ENCODE measurements at places on chromosomes 7 and 10.

DNA sequence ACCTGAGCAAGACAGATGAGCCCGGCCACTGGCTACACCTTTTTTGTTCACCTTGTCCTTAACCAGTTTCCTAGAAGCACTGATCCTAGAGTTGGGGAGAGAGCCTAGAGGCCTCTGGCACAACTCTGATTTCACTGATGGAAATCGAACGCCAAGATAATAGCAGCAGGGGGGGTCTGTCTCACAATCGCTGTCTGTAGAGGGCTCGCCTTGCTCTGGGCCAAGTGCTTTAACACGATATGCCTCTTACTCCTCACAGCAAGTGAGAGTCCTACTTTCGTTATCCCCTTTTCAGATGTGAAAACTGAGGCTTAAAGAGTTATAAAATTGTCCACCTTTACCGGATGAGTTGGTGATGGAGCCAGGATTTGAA is 472 bp downstream of the RASSF4 start:
- no peak for DNase-seq

DNA sequence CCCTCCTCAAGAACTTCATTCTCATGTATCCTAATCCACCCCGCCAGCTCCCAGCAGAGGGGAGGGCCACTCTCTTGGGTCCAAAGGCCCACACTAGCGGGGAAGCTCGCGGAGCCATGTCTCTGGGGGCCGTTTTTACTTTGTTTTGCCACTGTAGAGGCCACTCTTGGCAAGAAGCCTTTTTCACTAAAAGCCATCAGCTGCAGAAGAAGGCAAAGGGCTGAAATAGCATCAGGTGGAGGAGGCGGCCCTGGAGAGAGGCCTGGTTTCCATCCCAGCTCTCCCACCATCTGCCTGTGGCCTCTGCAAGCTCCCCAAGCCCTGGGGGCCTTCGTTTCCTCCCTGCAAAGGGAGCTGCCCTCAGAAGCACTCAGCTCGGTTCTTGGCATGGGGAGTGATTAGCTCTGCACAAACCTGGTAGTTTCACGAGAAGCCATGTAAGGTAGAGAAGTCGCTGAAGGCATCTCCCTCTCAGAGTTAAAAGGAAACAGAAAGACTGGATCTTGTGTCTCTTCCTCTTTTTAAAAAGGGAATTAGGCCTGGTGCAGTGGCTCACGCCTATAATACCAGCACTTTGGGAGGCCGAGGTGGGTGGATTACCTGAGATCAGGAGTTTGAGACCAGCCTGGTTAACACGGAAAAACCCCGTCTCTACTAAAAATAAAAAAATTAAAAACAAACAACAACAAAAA is 70.3 kb downstream of the PARP12 start:
- DNase-seq, result no peak

GRCh38 chr7:4726566-4726965 is 44.5 kb downstream of the FOXK1 start:
- DNase-seq, result no peak

DNA sequence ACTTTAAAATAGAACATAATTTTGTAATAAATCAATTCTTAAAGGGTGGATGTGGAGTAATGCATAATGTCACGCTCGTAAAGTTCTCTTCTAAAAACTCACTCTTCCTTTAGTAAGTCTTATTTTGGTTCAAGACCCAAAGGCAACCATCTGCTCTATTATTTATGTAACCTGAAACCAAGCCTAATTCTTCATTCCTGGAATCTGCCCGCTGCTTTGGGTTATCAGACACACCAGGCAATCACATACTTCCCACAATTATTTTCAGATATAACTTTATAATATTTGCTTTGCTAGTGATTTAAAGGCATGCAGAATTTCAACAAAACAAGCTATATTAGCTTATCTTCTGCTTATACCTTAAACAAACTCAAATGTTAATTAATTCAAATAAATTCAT is 39.0 kb downstream of the RAB11FIP2 start:
- DNase-seq, result no peak

- DNase-seq, result no peak
These were observed 77.5 kb downstream of the GPR26 start for GRCh38 chr10:123743441-123744223.

DNA sequence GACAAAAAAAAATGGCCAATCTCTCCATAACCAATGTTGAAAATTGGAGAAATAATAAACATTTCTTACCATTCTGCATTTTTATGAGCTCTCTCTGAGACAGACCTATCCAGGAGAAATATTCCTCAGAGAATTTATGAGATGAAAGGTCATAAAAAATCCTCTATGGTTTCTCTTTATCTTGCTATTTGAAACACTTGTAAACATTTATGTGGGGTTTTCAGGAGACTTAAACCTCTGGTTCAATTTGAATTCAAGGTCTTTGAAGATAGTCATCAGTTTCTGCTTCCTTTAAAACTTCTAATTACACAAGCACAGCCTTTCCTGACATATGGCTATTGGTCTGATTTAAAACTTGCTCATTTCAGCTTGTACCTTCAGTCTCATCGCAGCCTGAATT is 78.5 kb upstream of the APBB1IP start:
- no peak for DNase-seq

- no peak for DNase-seq
These were observed 106.0 kb upstream of the PRR15 start for GRCh38 chr7:29457565-29458011.

- no peak for DNase-seq
These were observed 34.5 kb downstream of the MAD1L1 start for GRCh38 chr7:2198206-2198605.

GRCh38 chr10:3955955-3956617 is 171.1 kb upstream of the KLF6 start:
- DNase-seq, result no peak

- DNase-seq, result no peak
These were observed 128.6 kb downstream of the APBB1IP start for GRCh38 chr10:26566525-26567350.

- no peak for DNase-seq
These were observed 152.3 kb upstream of the SHH start for GRCh38 chr7:155964543-155964942.

GRCh38 chr7:108201766-108202165 is 71.6 kb upstream of the LAMB4 start:
- DNase-seq, result no peak

DNA sequence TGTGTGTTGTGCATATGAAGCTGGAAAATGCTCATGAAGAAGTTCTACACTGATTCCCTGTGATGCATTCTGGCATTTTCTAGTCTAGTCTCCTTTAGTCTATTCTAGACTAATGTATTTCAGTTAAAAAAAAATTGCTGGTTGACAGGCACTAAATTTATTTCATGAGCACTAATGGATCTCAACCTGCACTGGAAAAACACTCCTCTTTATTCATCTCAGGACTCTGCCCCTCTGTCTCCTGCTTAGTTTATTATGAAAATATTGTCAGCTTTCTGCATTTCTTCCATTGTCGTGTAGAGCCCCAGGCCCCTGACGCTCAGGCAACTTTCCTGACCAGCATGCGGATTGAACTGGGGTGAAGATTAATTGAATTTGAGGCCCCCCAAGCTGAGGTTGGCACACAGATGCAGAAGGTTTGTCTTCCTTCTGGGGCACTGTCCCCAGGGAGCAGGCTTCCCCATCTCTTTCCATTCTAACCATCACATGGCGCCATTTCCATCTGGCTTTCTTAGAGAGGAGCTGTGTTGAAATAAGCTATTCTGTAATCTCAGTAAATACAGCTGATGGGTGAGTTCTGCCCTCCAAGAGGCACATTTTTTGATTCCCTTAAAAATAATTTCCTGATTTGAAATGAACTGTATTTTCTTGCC is 128.7 kb downstream of the INSYN2A start:
- no peak for DNase-seq

- DNase-seq, result no peak
These were observed 639.3 kb upstream of the GALNT17 start for GRCh38 chr7:70492625-70493024.

GRCh38 chr10:114489521-114490310 is 85.4 kb upstream of the AFAP1L2 start:
- DNase-seq, result no peak

DNA sequence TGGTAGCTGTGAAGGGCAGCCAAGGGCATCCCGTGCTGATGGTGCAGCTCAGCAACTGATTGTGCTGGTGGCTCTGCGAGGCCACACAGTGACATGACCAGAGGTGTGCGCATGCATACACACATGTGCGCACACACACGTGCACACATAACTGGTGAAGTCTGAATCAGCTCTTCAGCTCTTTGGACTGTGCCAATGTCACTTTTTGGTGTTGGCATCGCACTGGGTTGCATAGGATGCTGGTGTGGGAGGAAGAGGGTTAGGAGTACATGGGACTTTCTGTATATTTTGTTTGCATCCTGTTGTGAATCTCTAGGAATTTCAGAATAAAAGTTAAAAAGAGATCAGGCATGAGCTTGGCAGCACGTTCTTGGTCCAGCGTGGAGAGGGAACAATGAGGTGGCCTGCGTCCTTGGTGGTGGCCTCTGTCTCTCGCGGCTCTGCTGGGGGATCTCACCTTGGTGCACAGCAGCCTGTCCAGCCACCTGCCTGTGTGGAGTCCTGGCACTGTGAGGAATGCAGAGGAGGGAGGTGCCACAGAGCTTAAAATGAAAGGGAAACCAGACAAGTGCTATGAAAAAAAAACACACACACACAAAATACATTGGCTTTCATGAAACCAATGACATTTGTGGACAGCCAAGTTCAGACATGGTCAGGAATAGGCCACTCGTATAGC is 124.0 kb downstream of the TRRAP start:
- no peak for DNase-seq

- DNase-seq, result no peak
These were observed 4.6 kb upstream of the OR2A14 start for GRCh38 chr7:144118341-144118740.

DNA sequence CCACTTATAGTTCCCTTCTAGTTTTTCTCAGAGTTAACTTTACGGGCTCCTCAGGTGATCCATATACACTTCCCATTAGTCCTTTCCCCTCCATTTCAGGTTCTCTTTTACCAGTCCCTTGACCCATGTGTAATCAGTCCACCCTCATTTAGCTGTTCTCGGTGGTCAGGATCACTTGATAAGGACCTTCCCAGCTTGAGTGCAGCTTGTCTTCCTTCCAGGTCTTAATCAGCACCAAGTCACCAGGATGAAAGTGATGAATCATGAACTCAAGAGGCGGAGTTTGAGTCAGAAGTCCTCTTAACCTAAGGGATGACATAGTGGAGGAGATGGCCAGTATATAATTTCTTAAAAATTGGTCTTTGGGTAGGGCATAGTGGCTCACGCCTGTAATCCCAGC is 63.1 kb upstream of the CNTNAP2 start:
- no peak for DNase-seq
